ENCODE measurements at places on chromosomes 3 and 15. TPM values are rescaled to one million over a fixed set of nuclear protein-coding genes. Genes with fewer than 3 reads are reported as not detected.

Gene FRMD4B
- 12.8 TPM for total RNA-seq

DNA sequence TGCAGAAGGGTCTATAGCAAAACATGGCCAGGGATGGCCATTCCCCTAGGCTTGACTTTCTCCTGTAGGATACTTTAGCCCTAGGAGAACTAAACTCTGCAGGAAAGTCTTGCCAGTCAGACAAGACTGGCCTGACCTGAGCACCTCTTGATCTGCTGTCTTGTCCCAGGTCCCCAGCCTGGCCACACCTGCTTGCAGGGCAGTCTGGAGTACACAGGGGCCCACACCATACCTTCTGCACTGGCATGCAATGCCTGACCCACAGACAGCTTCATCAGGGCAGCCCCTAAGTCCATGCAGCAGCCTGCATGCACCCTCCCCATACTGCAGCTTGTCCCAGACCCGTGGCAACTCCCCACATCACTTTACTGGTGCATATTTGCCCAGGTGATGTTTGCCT is 204.6 kb downstream of the LRRC3B start:
- DNase-seq, result no peak

Gene RAP2B
- total RNA-seq, result 3.1 TPM

Gene PSTPIP1
- 1.5 TPM for total RNA-seq

- DNase-seq, result no peak
Measured at GRCh38 chr3:12981306-12982275, 91.6 kb downstream of the IQSEC1 start.

DNA sequence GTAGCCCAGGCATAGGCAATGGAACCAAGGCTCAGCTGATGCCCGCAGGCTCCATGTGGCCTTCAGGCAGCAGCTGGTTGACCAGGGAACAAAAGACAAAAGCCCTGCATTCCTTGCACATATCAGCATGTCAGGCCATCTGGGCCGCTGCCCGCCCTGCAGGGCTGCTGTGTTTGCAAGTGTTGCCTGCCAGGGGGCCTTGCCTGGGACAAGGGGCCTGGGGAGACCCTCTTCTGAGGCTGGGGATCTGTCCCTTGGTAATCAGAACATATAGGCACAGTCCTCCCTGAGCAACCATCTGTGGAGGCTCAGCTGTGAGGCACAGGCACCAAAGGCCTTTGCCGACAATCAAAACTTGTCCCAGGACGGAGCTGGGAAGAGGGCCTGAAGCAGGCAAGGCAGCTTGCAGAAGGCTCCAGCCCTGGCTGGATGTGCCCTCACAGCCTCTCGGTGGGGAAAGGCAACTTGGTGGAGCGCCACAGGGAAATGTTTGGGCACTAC is 138.2 kb downstream of the TPRA1 start:
- DNase-seq, result no peak

GRCh38 chr3:95312650-95313049 is 1249.8 kb downstream of the NSUN3 start:
- no peak for DNase-seq

Measured in left lobe of liver (tissue), 2 donors.